Stomach (tissue), 19 donors: ENCODE measurements at places on chromosomes 12 and 14. TPM values are rescaled to one million over a fixed set of nuclear protein-coding genes. Genes with fewer than 3 reads are reported as not detected.

- H3K27ac ChIP-seq, result no peak overlapping the region
- no peaks in the 10 kb centered on the region for H3K27me3 ChIP-seq
- no peak overlapping the region for H3K4me3 ChIP-seq
- H3K4me1 ChIP-seq, result peaks cover 23% of the 10 kb centered on the region
Measured at GRCh38 chr14:73888460-73888725, 1.7 kb downstream of the ZNF410 start.

GRCh38 chr12:8913702-8914032, 642 bp upstream of the PHC1 start:
- peaks cover 20% of the 10 kb centered on the region for H3K4me1 ChIP-seq
- H3K27me3 ChIP-seq, result no peaks in the 10 kb centered on the region
- peak overlapping the region; percentile 71 for H3K4me3 ChIP-seq
- peak overlapping the region; percentile 79 for H3K27ac ChIP-seq
- peaks cover 4% of the 10 kb centered on the region for H3K36me3 ChIP-seq
- no peak for DNase-seq

- peak overlapping the region; percentile 39 for H3K27ac ChIP-seq
- peak overlapping the region; percentile 1 for H3K4me3 ChIP-seq
- DNase-seq, result no peak
- peaks cover 76% of the 10 kb centered on the region for H3K4me1 ChIP-seq
- H3K36me3 ChIP-seq, result no peaks in the 10 kb centered on the region
Measured at GRCh38 chr12:50568338-50569091, 63.7 kb downstream of the DIP2B start.

TEAD4 gene
- not detected for total RNA-seq

- H3K4me3 ChIP-seq, result no peak overlapping the region
- no peaks in the 10 kb centered on the region for H3K4me1 ChIP-seq
- no peak overlapping the region for H3K27ac ChIP-seq
- H3K36me3 ChIP-seq, result no peaks in the 10 kb centered on the region
Measured at GRCh38 chr12:8849876-8850275, 27.5 kb downstream of the A2ML1 start.

ST8SIA1 gene
- total RNA-seq, result 1.8 TPM

IFI27 gene
- 276 TPM for total RNA-seq

DNA sequence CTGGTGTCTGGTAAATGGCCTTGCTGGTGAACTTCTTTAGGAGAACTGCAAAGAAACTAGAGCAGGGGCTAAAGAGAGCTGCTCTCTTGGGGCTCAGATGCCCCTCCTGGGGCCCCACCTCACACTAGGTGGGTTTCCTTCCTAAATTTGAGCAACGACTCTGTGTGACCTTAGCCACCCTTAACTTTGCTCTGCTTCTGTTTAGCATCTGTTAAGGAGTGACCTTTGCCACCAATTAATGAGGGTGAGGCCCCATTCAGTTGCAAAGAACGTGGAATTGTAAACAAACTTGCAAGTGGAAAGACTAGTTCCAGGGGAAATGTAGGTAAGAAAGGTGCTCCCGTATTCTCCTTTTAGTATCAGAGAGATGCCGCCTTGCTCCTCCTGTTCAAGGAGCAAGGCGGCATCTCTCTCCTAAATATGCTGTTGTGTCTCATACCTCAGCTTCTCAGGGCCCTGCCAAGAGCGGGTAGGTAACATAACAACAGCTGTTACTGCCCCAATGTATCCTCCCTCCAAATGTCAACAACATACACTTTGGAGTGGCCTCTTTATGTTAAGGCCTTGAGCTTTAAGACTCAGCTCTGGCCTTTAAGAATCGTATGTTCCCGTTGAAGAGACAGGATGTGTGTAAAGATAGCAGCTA, 77.6 kb upstream of the FUT8 start:
- no peaks in the 10 kb centered on the region for H3K36me3 ChIP-seq
- H3K27me3 ChIP-seq, result no peaks in the 10 kb centered on the region
- H3K4me3 ChIP-seq, result no peak overlapping the region
- peak overlapping the region; percentile 87 for H3K27ac ChIP-seq
- DNase-seq, result peak; percentile 94

PPFIBP1 gene
- 36.8 TPM for total RNA-seq

- H3K36me3 ChIP-seq, result no peaks in the 10 kb centered on the region
- H3K4me3 ChIP-seq, result no peak overlapping the region
- peak; percentile 67 for DNase-seq
- no peaks in the 10 kb centered on the region for H3K27me3 ChIP-seq
- no peaks in the 10 kb centered on the region for H3K4me1 ChIP-seq
- H3K27ac ChIP-seq, result peak overlapping the region; percentile 82
Measured at GRCh38 chr14:54650331-54650958, 83.5 kb downstream of the SAMD4A start.

DNA sequence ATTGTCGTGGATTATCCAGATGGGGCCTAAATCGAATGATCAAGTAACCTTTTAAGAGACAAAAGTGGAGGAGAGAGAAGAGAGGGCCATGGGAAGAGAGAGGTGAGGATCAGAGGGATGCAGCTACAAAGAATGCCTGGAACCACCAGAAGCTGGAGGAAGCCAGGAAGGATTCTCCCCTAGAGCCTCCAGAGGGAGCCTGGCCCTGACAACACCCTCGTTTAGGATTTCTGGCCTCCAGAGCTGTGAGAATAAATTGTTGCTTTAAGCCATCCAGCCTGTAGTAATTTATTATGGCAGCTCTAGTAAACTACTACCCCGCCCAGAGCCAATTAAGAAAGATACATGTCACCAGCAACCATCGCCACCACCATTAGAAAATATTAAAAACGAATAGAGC, 46.2 kb upstream of the GSC start:
- no peak for DNase-seq
- peaks cover 24% of the 10 kb centered on the region for H3K27me3 ChIP-seq
- no peak overlapping the region for H3K4me3 ChIP-seq
- no peak overlapping the region for H3K27ac ChIP-seq
- no peaks in the 10 kb centered on the region for H3K4me1 ChIP-seq

DAZAP2 gene
- 37.4 TPM for total RNA-seq

MGST1 gene
- 171 TPM for total RNA-seq

GRCh38 chr12:80810874-80811273, 94.2 kb downstream of the MYF5 start:
- no peak overlapping the region for H3K27ac ChIP-seq
- H3K4me3 ChIP-seq, result no peak overlapping the region
- H3K27me3 ChIP-seq, result no peaks in the 10 kb centered on the region

- no peak for DNase-seq
- H3K27me3 ChIP-seq, result no peaks in the 10 kb centered on the region
- peak overlapping the region; percentile 49 for H3K4me3 ChIP-seq
- H3K36me3 ChIP-seq, result no peaks in the 10 kb centered on the region
Measured at GRCh38 chr12:13198876-13199275, 2.4 kb downstream of the EMP1 start.

- no peak for DNase-seq
- no peak overlapping the region for H3K27ac ChIP-seq
- no peak overlapping the region for H3K4me3 ChIP-seq
- no peaks in the 10 kb centered on the region for H3K36me3 ChIP-seq
Measured at GRCh38 chr12:56866493-56866892, 67.7 kb downstream of the SDR9C7 start.

DNA sequence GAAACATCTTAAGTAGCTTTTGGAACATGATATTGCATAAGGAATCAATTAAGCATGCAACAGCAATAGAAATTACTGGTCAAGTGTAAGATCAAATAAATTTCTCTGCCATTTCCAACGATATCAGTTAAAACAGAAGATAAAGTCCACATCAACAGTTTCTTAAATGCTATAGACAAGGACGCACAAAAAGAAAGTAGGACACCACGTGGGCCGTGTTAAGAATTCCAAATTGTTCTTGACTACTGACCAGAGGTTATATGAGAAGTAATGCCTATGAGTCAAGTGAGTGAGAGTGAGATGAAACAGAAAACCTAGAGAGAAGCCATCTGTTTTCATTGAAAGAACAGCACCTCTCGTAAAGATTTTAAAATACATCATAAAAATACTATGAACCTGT, 318.2 kb downstream of the TMEM117 start:
- no peaks in the 10 kb centered on the region for H3K36me3 ChIP-seq
- H3K27ac ChIP-seq, result no peak overlapping the region
- DNase-seq, result peak; percentile 18
- H3K4me1 ChIP-seq, result no peaks in the 10 kb centered on the region

GRCh38 chr12:126443977-126444376, 1378.7 kb downstream of the AACS start:
- no peaks in the 10 kb centered on the region for H3K36me3 ChIP-seq
- H3K27me3 ChIP-seq, result no peaks in the 10 kb centered on the region
- no peaks in the 10 kb centered on the region for H3K4me1 ChIP-seq
- no peak overlapping the region for H3K27ac ChIP-seq
- DNase-seq, result no peak
- no peak overlapping the region for H3K4me3 ChIP-seq

- H3K27me3 ChIP-seq, result no peaks in the 10 kb centered on the region
- no peaks in the 10 kb centered on the region for H3K36me3 ChIP-seq
- no peaks in the 10 kb centered on the region for H3K4me1 ChIP-seq
- H3K4me3 ChIP-seq, result no peak overlapping the region
- no peak overlapping the region for H3K27ac ChIP-seq
Measured at GRCh38 chr12:125533434-125534029, 468.3 kb downstream of the AACS start.

- H3K27me3 ChIP-seq, result no peaks in the 10 kb centered on the region
- DNase-seq, result no peak
- H3K4me1 ChIP-seq, result peaks cover 15% of the 10 kb centered on the region
Measured at GRCh38 chr12:47277972-47278448, 198.3 kb upstream of the AMIGO2 start.

DNA sequence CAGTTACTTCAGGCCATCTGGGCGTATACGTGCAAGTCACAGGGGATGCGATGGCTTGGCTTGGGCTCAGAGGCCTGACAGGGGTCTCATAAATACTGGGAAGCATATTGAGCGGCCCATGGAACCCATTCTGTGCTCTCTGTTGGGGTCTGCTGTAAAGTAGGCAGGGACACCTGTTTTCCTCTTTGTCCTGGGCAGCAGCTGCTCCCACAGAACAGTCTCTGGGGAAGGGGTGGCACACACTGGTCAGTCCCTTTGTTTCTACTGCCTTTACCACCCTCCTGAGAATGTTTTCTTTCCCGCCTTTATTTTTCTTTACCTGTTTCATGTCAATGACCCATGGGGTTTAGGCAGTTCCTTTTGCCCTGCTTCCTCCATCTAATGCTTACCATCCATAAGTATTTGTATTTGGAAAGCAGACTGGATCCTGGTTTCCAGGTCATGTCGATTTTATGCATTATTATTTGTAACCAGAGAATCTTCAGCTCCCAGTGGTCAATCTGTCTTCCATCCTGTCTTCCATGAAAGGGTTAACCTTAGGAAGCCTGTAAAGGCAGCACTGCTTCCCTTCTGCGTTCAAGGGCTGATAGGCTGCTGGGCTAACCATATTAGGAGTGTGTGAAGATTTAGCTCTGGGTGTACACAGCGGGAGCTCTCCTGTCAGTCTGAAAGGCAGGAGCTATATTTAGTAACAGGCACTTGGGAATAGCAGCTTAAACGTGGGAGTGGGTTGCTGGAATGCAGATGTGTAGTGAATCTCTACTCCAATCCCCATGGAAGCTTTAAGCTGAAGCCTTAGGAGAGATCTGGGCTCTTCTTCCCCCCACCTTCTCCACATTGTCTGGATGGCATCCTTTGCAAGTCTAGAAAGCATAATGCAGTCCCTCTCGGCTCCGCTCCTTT, 124.0 kb downstream of the DYRK2 start:
- peak; percentile 78 for DNase-seq
- H3K4me1 ChIP-seq, result no peaks in the 10 kb centered on the region
- no peaks in the 10 kb centered on the region for H3K27me3 ChIP-seq
- no peak overlapping the region for H3K4me3 ChIP-seq

DNA sequence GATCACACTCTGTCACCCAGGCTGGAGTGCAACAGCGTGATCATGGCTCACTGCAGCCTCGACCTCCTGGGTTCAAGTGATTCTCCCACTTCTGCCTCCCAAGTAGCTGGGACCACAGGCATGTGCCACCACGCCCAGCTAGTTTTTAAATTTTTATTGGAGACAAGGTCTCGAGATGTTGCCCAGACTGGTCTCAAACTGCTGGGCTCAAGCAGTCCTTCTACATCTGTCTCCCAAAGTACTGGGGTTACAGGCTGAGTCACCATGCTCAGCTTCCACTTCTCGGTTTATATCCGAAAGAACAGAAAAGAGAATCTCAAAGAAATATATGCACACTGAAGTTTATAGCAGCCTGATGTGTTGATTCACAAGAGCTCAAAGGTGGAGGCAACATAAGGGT, 107.5 kb downstream of the SCARB1 start:
- no peaks in the 10 kb centered on the region for H3K27me3 ChIP-seq
- peak overlapping the region; percentile 89 for H3K27ac ChIP-seq
- no peaks in the 10 kb centered on the region for H3K36me3 ChIP-seq
- no peak for DNase-seq
- no peak overlapping the region for H3K4me3 ChIP-seq
- H3K4me1 ChIP-seq, result peaks cover 24% of the 10 kb centered on the region

DNA sequence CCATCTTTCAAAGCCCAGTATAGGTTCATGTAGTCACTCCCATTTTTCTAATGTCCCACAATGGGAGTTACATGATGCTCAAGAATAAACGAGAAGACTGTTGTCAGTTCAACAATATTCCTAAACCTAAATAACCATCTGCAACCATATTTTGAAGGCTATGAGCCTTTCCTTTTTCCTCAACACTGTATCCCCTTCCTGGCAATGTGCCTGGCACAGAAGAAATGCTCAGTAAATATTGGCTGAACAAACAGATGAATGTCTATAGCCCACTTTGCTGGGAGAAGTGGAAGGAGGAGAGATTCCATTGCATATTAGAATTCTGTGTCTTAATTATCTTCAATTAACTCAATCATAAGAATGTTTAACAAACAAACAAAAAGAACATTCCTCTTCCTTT, 6.1 kb downstream of the ARMH4 start:
- peaks cover under 1% of the 10 kb centered on the region for H3K27me3 ChIP-seq
- no peak overlapping the region for H3K27ac ChIP-seq
- no peak overlapping the region for H3K4me3 ChIP-seq
- H3K36me3 ChIP-seq, result no peaks in the 10 kb centered on the region
- peaks cover 1% of the 10 kb centered on the region for H3K4me1 ChIP-seq
- DNase-seq, result no peak

EXD2 gene
- 25.4 TPM for total RNA-seq

DNA sequence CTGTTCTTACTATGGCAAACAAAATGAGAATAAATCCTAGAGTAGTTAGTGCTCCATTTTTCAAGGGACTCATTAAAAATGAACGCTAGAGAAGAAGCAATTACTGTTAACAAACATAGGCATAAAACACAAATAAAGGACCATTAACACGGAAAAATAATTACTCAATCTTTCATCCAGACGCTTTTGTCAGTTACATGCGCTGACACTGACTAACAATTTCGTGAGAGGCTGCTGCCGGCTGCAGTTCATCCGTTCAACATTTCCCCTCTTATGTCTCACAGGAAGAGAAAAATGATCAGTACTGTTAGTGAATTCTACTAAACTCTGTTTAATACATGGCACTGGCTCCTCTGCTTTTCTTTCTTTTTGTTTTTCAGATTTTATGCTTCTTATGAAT, 472.7 kb upstream of the FLRT2 start:
- no peaks in the 10 kb centered on the region for H3K36me3 ChIP-seq
- H3K27ac ChIP-seq, result no peak overlapping the region
- DNase-seq, result peak; percentile 45

DNA sequence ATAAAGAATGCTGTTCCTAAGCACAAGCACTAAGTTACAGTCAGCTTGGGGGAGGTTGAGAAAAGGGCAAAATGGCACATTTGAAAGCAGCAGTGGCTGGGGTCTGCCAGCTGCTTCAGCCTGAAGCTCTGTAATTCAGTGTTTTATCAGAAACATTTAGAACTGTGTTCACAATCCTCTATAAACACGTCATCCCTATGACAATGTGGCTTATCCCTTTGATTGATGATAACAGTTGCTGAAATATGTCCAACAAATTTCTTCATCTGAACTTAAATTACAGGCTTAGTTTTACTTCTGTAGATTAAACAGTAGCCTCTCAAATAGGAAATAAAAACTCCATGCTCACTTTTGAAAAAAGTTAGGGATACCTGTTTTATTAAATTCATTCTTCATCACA, 108.8 kb downstream of the VEZT start:
- H3K27me3 ChIP-seq, result no peaks in the 10 kb centered on the region
- no peak for DNase-seq
- H3K36me3 ChIP-seq, result no peaks in the 10 kb centered on the region
- peak overlapping the region; percentile 3 for H3K27ac ChIP-seq

PIANP gene
- total RNA-seq, result 0.14 TPM
